Lower lobe of right lung (tissue), 2 donors: ENCODE measurements at places on chromosomes 7 and 10.

DNA sequence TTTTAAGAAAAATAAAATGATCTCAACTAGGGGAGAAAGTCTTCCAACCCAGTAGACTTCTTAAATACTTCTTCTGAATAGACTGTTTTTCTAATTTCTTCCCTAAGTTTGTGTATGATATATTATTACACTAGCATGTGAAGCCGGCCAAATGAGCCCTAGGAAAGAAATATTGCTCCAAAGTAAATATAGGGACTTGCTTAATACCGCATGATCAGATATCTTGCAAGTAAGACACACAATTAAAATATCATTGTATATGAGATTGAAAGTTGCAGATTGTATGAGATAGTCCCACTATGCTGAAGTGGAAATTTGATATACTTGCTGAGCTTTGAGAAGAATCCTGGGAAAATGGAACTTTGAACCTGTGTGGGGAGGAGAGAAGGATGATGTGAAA lies 225.7 kb downstream of the BAMBI start:
- no peak for DNase-seq

DNA sequence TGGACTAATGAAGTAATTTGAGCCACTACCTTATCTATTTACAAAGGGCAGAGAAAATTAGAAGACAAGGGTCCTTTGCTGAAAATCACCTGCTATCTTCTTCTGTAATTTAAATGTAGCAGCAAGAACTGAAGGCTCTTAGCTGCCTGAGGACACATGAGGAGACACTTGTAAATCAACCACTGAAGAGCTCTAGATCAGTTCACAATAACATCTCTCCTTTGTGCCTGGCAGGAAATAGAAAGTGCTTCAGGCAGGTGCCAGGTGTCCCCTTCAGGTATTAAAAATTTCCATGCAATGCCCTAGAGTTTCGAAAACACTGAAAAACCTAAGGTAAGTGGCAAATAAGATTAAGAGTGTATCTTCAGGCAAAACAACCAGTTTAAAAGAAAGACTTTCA lies 474.6 kb downstream of the GRM8 start:
- DNase-seq: no peak

GRCh38 chr7:155458111-155458877 lies at the start of gene EN2:
EN2 (plus strand) TSS chr7:155458129; CDS start chr7:155458378, 249 bp downstream.
- no peak for DNase-seq

DNA sequence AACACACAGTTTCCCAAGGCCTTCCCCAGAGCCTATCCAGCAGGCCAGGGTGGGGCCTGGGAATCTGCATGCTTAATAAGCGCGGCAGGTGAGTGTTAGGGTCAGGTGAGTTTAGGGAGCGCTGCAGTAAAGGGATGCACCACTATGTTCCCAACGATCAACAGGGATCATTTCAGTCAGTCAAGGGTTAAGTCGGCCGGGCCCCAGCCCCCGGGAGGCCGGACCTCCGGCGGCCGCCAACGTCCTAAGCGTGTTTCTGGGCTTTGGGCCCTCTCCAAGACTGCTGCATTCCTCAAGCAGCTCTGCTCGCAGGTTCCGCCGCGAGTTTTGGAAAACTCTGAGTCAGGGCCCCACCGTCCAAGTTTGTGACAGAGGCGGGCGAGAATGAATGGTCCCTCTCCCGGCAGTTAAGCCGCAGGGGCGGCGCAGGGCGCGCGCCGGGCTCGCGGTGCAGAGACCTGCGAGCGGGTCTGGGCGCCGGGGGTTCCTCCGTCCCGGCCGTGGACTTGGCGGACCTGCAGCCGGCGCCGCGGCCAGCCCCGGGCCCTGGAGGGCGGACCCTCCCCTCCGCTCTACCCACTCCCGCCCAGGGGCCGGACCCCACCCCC lies 81.6 kb downstream of the ARHGAP22 start:
- no peak for DNase-seq

DNA sequence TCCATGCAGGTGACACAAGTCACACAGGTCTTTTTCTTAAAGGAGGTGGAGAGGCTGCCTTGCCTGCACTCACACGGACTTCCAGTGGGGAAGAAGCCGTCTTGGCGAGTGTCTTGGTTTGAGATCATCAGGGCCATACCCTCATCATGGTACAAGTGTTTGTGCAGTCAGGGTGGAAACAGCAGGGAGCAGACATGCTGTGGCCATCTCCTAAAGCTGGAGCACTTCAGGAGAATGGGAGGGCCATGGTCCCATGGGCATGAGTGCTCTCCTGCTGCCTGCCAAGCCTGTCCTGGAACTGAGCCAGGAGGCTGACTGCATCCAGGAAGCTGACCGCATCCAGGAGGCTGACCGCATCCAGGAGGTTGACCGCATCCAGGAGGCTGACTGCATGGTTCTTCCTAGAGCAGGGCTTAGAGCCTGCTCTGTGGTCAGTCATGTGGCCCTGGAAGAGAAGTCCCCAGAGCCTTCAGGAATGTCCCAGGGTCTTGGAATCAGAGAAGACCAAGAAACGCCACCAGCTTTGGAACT lies 98.4 kb downstream of the ADARB2 start:
- no peak for DNase-seq

- no peak for DNase-seq
Measured at GRCh38 chr10:83612746-83613145, 526.6 kb upstream of the GHITM start.

- DNase-seq: no peak
Measured at GRCh38 chr10:16799621-16800020, 17.6 kb downstream of the RSU1 start.

DNA sequence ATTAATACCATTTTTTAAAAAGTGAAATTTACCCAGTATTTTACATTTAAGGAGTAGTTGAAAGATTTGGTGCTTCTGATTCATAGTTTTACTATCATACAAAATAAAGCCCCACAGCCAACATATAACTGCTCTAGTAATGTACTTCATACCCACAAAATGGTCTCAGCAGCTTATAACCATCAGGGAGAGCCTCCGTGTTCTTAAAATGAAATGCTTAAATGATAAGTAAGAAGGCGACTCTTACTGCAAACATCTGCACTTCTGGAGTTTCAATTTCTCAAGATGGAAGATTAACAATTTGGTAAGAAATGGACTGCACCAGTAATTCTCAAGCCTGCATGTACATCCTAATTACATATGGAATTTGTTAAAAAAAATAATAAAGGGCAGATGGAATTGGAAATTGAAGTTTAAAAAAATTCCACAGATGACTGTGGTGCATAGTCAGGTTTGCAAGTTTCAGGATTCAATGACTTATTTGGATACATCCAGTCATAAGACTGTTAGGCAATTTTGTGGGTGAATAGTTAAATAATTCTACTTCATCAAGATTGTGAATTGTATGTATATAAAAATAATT lies 461.0 kb downstream of the KIF20B start:
- no peak for DNase-seq

DNA sequence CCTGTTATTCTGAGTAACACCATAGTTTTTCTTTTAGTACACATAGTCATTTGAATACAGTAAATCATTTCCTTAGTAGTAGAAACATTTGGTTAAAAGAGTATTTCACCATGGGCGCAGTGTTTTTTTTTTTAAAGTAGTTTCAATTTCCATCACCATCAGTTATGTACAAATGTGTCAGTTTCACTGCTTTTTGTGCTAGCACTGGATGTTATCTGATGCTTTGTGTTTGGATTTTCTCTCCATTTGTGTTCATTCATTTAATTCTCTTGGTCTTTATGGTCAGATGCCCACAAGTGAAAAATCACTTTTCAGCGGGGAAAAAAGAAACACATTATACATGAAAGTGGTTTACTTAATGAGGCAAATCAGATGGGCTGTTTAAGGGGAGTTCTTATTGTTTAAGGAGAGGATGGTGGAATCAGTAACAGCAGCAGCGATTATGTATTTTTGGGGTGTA lies 16.0 kb upstream of the HK1 start:
- DNase-seq: no peak

DNA sequence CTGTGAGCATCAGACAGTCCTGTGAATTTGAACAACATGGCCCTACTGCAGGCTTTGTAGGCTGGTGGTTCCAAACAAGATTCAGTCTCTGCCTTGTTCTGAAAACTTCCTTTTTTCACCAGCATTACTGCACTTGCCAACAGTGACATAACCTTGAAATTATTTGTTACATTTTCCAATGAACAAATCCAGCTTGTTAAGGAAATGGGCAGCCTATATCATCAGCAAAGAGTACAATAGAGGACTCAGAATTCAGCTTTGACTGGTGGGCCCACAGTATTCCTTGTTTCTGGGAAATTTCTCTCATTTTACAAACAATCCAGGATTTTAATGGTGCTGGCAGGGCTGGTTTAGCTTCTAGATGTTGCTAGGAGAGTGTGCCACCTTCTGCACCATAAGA lies 703.7 kb upstream of the FZD8 start:
- no peak for DNase-seq

DNA sequence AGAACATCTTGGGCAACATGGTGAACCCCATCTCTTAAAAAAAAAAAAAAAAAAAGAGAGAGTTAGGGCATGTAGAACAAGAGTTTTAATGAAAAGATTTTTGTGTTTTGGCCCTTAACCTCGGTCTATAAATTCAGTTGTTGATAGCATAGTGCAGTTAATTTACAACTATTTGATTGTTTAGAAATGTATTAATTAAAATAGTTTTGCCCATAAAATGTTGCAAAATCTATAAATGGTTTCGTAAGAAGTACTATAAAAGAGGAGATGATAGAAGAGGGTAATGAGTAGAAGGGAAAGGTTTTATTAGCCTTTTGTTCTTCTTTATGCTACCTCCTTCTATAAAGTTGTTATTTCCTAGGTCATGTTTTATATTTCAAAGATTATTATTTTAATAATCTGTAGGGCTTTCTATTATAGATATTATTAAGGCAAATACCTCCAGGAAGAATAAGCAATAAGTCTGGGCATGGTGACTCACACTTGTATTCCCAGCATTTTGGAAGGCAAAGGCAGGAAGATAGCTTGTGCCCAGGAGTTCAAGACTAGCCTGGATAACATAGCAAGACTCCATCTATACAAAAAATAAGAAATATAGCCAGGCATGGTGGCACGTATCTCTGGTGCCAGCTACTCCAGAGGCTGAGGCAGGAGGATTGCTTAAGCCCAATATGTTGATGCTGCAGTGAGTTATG lies 73.3 kb downstream of the MCU start:
- no peak for DNase-seq

DNA sequence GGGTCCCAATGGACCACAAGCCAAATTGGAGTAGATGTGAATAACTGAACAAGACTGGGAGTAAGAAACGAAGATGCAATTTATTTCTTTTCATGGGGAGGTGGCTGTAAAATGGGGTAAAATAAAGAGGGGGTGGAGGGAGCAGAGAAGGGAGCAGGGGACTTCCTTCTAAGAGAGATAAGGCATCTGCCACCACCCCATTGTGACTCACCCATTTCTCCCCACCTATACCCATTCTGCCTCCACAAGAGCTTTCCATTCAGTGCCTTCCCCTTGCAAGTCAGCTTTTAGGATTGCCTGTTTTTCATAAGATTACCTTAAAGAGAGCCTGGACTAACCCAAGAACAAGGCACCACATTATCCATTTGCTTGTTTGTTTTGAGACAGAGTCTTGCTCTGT lies 87.1 kb upstream of the PAX2 start:
- DNase-seq: no peak

DNA sequence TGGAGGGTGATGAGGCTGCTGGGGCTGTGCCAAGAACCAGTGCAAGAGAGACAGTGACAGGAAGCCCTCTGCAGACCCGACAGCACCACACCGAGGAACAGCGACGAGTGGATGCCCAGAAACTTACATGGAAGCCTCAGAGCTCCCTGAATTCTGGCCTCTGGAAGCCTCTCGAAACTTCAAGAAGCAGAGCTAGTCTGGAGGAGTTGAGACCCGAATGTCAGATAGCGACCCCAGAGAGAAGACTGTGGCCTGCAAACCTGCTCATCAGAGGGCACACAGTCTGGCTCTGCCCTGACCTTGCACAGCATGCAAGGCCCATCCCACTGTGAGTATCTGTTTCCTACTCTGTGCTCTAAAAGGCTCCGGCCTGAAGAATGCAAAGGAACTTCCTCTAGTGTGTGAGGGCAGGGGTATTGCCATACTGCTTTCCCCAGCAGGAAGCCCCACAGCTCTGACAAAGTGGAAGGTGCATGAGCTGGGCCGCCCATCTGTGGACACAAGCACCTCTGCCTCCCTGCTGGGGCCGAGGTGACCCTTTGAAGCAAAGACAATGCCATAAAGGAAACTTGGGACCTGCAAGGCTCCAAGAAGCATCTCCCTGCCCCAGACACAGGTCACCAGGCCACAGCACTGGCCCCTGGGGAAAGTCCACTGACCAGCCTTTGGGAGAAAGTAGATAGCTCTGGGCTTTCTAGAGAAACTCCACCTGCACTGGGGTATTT lies 10.5 kb upstream of the C10orf71 start:
- DNase-seq: no peak

GRCh38 chr7:97973206-97973658 lies 16.8 kb downstream of the OCM2 start:
- DNase-seq: no peak

GRCh38 chr10:20474064-20474463 lies 423.0 kb downstream of the NEBL start:
- no peak for DNase-seq

- DNase-seq: peak; percentile 71
Measured at GRCh38 chr10:30359373-30360206, 10.5 kb upstream of the MTPAP start.

- DNase-seq: peak; percentile 55
Measured at GRCh38 chr7:143487566-143487965, 9.9 kb downstream of the TAS2R41 start.

DNA sequence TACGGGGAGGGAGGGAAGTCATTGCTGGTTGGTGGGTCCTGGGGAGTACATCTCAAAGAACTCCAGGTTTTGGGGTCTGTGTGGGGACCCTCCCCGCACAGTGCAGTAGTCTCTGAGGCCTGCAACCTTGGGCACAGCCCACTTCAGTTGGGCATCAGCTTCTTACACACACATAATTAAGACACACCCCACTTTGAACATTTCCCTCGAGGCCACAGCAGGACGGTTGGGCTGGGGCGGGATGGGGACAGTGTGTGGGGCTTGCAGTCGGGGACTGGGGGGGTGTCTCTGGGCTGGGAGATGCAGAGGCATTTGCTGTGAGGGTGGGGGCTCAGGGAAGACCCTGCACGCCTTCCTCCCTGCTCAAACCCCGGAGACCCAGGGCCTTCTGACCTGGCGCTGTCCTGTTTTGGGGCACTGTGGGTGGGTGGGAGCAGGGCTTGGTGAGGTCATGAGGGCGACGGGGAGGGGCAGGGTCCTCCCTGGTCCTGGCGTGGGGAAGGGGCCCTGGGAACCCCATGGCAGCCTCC lies 1.3 kb downstream of the LFNG start:
- DNase-seq: no peak

- no peak for DNase-seq
Measured at GRCh38 chr10:3470191-3470590, 297.6 kb upstream of the PITRM1 start.

- no peak for DNase-seq
Measured at GRCh38 chr7:152462995-152463708, 27.3 kb upstream of the KMT2C start.

GRCh38 chr10:131968949-131969348 lies 12.8 kb downstream of the BNIP3 start:
- DNase-seq: no peak

DNA sequence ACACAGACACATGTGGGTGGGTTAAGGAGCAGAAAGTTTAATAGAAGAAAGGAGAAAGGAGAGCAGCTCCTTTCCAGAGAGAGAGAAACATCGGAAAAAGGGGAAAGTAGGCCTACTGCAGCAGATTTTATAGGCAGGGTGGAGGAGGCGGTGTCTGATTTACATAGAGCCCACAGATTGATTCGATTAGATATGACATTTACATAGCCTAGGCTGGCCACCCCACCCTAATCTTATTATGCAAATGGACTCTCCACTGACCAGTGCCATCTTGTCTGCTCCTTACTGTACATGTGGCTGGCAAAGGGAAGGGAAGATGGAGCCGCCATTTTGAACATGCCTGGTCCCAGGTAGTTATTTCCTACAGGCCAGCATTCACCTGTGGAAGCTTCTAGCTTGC lies 38.7 kb upstream of the SCIN start:
- DNase-seq: no peak
